D341Med (cell line): ENCODE measurements at places on chromosomes 1 and 21.

DNA sequence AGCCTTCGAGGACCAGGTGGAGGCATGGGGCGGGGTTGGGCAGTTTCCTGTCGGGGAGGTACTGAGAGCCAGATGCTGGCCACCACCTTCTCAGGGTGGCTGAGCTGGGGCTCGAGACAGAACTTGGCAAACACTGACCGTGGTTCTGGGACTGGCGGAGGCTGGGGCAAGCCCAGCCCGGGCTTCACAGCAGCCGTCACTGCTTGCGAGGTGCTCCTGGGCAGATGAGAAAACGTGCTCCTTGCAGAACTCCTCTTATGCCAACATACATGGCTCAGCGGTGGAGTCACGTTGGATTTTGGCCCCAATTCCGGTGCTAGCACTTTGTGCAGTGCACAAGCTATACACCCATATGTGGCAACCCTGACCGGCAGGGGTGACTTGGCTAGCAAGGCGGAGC lies 69.2 kb downstream of the RUNX3 start:
- no peak for DNase-seq

DNA sequence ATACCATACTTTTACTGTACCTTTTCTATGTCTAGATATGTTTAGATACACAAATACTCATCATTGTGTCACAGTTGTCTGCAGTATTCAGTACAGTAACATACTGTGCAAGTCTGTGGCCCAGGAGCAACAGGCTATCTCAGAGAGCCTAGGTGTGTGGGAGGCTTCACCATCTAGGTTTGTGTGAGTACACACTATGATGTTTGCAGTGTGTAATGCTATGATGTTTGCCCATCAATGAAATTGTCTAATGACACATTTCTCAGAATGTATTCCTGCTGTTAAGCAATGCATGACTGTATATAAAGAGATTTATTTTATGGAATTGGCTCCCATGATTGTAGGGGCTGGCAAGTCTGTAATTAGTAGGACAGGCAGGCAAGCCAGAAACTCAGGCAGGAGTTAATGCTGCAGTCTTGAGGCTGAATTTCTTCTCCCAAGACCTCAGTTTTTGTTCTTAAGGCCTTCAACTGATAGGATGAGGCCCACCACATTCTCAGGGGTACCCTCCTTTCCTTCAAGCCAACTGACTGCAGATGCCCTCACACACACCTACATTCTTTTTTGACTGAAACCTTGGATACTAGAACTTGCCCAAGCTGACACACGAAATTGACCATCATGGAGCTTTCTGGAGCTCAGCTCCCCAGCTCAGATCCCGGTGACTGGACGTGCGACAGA lies 7.7 kb upstream of the AGTRAP start:
- DNase-seq, result no peak

- DNase-seq, result no peak
These were observed 323.1 kb upstream of the NFIA start for GRCh38 chr1:60759291-60759690.

GRCh38 chr1:67532452-67533216 lies 102.4 kb upstream of the SERBP1 start:
- DNase-seq, result peak; percentile 67

DNA sequence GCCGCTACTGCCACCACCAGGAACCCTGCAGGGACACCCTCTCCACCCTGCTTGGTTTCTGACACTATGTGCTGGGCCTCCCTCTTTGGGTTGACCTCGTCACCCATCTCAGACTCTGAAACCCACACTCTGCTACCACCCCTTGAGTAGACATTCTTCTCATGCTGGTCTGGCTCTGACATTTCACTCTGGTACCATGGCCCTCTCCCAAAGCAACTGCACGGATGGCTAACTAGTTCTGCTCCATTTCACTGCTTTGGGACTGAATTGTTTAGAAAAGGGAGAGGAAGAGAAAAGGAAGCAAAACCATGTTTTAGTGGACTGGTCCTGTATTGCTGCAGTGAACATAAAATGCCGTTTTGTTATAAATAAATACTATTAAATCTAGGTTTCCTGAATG lies 137.8 kb downstream of the KCNK2 start:
- no peak for DNase-seq

DNA sequence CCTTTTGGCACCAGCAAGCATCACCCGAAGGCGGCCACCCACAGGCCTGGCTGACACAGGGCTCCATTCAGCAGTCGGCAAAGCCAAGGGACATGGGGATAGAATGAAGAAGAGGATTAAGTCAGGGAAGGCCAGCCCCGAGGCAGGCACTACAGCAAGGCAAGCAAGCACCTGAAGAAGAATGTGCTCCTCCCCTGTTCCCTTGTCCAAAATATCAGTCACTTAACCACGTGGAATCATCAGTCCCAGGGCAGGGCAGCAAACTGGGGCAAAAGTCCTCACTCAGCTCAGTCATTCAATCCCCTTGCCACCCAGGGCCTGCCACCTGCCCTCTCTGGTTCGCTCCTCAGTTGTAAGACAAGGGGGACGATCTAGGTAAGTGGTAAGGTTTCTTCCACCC lies 9.3 kb downstream of the KANK4 start:
- no peak for DNase-seq

DNA sequence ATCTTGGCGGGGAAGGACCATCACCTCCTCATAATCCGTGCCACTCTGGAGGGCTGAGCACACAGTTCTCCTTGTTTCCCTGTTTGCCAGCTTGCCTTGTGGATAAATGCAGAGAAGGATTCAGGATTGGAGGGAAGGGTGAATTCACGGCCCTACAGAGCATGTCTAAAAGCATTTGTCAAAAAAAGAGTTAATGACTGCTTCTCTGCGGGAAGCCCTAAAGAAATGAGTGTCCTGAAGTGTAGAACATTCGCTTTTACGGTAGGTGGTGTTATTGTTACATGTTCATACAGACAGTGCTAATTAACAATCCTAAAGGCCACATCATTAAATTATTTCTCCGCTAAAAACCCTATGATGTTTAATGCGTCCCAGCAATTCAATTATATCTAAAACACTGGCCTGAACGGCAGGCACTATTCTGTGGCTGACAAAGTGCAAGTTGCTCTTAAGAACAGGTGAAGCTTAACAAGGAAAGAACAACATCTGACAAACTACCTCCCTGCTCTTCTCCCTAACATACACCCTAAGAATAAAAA lies 112.3 kb upstream of the NFIA start:
- DNase-seq, result peak; percentile 26

- DNase-seq, result no peak
These were observed 399.8 kb downstream of the PLPP3 start for GRCh38 chr1:56179543-56179942.

- DNase-seq, result no peak
These were observed 69.6 kb upstream of the KRTAP19-8 start for GRCh38 chr21:31107871-31108270.

GRCh38 chr1:110339407-110340206 lies 430 bp downstream of the RBM15 start:
- DNase-seq, result peak; percentile 30

GRCh38 chr1:64476251-64476952 lies 6.5 kb downstream of the CACHD1 start:
- no peak for DNase-seq

DNA sequence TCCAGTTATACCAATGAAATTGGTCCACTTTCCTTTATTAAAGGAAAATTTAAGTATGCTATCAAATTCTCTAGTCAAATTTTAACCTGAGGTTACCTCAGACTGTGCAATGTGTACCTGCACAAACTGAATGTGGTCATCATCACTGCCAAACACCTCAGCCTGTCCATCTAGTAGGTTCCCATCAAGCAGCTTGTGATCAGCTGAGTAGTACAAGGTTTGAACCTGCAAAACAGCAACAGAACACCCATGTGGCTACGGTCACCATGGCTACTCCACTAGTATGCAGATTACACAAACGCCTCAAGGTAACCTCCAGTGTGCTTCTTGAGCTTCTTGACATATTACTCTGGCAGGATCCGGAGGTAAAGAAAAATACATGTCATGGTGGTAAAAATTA lies 11.6 kb downstream of the IVNS1ABP start:
- no peak for DNase-seq

GRCh38 chr1:66478116-66478515 lies 55.8 kb upstream of the SGIP1 start:
- DNase-seq, result no peak

DNA sequence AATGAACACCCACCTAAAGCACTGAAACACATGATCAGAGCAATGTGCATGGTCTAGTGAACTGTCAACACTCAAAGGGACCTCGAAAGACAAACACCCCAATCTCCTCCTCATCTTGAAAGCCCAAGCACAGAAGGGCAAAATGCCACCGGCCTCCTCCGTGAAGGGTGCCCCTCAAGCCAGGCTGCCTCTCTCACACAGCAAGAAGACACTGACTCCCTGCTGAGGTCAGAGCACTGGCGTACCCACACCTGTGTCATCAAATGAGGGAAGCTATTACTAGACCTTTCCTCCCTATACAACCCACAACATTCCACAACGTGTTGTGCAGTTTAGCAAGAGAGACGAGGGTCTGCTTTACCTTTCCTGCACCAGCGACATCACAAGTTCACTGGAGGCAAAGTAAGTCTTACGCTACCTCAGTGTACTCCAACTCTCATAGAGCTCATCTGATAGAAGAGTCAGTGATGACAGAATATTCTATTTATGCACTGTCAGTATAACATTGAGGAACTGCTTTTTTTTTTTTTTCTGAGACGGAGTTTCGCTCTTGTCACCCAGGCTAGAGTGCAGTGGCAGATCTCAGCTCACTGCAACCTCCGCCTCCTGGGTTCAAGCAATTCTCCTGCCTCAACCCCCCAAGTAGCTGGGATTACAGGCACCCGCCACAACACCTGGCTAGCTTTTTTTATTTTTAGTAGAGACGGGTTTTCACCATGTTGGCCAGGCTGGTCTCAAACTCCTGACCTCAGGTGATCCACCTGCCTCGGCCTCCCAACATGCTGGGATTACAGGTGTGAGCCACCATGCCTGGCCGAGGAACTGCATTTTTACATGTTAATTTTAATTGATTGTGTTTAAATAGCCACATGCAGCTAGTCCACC lies 3.3 kb downstream of the SH3BP5L start:
- no peak for DNase-seq

- DNase-seq, result no peak
These were observed 58.8 kb downstream of the TOR1AIP2 start for GRCh38 chr1:179818743-179819173.

- DNase-seq, result no peak
These were observed at the start of gene PKLR for GRCh38 chr1:155301342-155301841. PKLR (minus strand) TSS chr1:155301438; CDS start chr1:155301395, 43 bp downstream.

DNA sequence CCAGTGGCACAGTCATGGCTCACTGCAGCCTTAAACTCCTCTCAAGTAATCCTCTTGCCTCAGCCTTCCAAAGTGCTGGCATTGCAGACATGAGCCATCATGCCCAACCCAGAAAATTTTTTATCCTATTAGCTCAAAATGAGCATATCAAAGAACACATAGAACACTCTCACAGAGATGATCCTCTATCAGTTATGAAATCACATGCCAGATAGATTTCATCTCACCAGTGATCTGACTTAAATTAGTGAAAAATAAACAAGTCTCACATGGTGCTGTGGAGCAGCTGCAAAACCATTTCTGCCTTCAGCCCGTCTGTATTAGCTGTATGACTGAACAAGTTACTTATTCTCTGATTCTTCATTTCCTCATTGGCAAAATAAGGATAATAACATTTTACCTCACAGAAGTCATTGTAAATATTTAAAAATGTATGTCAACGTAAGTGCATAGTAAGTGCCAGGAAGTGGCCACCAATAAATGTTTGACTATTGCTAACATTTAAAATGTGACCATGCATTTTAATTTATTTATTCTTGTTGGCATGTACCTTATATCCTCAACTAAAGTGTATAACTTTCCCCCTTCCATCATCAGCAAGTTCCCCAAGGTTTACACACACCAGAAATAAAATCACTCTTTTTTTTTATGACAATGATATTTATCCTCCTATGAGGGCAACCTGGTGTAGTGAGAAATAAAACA lies 29.0 kb upstream of the SLC19A2 start:
- no peak for DNase-seq

- no peak for DNase-seq
These were observed 95.7 kb upstream of the NR5A2 start for GRCh38 chr1:199931666-199932377.

DNA sequence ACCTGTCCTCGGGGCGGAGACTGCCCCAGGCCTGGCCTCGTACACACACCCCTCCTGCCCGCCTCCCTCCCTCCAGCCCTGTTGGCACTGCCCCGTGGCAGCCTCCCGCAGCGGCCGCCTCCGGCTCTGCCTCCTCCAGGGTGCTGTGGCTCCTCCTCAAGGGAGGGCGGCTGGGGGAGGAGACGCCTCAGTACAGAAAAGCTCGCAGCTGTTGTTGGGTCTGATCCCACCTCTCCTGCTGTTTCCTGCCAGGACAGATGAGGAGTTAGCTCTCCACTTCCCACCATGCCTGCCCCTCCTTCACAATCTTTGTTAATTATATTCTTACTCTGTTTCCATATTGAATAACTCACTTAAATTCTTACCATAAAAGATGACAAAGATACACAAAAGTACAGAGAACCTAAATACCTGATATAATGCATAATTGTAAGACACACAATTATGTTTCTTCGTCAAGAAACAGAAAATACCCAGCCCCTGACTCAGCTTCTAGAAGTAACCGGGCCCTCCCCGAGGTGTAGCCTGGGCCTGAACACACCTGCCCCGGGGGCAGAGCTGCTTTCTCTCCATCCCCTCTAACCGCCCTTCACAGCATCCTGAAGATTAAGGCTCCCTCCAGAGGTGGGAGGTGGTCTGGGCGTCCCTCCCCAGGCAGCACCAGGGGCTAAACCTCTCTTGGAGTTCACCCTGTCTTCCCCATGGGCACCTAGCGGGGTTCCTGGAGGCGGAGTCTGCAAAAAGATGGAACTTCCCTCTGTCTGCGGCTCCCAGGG lies 30.6 kb upstream of the COL6A1 start:
- DNase-seq, result peak; percentile 91

DNA sequence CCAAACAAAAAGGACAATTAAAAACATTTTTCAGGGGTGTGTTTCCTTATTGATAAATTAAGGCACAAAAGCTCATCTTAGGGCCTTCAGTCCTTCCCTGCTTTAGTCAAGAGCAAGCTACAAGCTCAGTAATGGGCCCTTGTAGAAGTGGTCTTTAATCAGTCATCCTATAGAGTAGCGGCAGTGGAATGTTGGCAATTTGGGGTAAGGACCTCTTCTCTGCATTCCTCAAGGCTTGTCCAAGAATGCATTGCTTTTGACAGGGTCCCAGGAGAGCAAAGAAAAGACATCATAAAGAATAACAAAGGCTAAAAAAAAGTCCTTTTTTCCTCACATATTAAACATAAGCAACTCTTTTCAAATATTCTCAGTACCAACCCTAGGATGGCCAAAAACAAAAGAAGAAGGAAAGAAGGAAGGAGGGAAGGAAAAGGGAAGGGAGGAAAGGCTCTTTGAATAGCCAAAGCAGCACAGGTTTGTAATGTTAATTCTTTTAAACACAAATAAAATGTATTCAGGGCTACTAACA lies 27.3 kb upstream of the CAMK1G start:
- DNase-seq, result no peak

GRCh38 chr1:8167936-8168335 lies 141.8 kb upstream of the ERRFI1 start:
- DNase-seq, result no peak

- DNase-seq, result no peak
These were observed 7.5 kb downstream of the SLX9 start for GRCh38 chr21:44947111-44947929.
